Stimulated activated CD4-positive, alpha-beta T cell treated with anti-CD3 and anti-CD28 coated beads, Interleukin-2, amount 100 ng/mL, for 24 hours (primary cell): ENCODE measurements at places on chromosomes 1 and 21.
A peak's percentile ranks its signal among the peaks of the same experiment; 100 is the strongest.

DNA sequence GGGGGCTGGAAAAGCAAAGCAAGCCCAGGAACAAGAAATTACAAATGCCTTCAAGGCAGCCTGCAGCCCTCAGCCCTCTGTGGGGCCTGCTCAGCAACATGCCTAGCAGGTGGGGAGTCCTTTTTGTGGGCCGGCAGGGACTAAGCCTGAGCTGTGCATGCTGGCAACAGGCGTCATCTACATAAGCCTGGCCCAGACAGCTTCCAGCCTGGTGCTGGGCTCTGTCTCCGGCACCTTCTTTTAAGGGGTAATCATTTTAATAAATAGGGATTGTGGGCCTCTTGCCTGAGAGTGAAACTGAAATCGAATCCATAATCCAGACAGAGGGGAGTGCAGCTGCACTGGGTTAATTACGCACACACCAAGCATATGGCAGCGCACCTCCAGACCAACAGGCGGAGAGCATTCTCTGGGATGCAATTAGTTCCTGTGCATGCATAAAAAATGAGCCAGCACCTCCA lies 96.6 kb downstream of the DDX20 start:
- no peak for DNase-seq

GRCh38 chr1:225855503-225856300 lies 26.5 kb downstream of the TMEM63A start:
- DNase-seq: no peak

GRCh38 chr1:58861506-58861905 lies 77.7 kb upstream of the JUN start:
- DNase-seq: no peak

- no peak for DNase-seq
Observed at GRCh38 chr1:160975026-160975425, 20.4 kb upstream of the ITLN2 start.

DNA sequence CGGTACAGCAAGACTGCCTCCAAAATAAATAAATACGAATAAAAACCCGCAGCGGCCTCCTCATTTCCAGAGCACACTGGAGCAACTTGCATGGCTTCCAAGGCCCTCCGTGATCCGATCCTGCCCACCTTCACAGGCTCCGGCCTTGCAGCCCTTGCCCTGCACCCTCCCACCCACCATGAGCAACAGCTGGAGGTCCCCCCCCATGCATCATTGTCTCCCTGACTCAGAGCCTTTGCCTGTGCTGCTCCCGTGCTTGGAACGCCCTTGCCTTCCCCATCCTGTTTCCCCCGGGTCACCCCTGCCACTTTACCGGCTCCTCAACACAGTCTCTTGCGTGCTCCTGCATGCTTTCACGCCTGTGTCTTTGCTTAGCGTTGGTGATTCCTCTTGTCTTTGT lies 71.0 kb upstream of the ANGPTL1 start:
- no peak for DNase-seq

DNA sequence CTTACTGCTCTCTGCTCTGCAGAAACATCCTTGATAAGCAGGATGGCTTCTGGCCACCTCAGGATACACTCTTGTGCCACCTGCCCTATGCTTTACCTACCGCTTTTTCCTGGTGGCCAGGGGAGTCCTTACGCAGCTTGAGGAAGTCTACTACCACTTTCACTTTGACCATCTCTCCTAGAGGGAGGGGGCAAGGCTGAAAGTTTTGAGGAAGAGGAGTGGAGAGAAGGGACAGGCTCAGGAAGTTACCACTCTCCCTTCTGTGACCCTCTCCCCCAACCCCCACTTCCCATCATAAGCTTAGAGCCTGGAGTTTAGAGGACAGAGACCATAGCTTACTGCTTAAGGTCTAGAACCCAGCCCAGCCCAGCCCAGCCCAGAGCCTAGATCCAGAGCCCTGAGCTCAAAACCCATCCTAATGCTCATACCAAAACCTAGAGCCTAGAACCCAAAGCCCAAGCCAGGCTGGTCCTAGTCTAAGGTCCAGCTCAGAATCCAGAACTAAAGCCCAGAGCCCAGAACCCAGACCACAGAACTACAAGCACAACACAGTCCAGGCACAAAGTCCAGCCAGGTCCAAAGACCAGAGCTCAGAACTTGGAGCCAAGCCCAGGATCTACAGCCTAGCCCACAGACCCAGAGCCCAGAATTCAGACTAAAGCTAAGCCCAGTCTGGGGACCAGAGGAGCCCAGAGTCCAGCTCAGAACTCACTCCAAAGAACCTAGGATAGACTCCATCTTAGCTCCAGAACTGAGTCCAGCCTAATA lies 18.0 kb upstream of the MFSD2A start:
- no peak for DNase-seq

GRCh38 chr1:112700290-112701226 lies 6.4 kb downstream of the RHOC start:
- peak; percentile 74 for DNase-seq

DNA sequence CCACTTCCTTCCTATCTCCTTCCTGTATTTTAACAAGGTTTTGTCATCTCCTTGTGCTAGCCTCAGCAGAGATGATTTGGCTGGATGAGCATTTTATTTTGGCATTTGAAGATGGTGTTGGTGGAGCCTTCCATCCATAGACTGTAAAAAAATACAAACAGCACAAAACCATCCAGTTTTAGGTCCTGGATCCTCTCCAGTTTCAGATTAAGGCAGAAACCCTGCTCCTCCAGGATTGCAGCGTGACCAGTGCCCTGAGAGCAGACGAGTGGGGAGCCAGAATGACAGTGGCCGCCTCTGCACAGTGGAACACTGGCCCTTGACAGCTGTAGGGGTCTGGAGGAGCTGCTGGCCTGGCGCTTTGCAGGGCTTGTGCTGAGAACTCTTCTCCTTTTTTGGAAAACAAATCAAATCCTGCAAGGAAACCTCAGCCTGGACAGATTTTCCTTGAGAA lies 72.2 kb upstream of the GADD45A start:
- no peak for DNase-seq

DNA sequence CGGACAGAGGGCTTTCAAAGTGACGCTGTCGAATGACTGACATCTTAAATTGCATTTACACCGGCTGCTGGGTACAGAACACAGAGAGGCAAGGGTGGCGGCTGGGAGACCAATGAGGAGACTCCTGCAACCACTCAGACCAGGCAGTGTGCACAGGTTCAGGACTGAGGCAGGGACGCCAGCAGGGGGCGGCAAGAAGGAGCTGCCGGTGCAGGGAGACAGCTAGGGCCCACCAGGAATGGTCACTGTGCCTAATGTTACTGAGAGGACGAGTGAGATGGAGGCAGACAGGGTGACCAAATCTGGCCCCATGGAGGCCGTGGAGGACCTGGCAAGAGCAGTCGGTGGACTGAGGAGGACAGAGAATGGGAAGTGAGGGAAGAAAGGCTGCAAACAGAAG lies 23.5 kb downstream of the GLIS1 start:
- no peak for DNase-seq

- DNase-seq: no peak
Observed at GRCh38 chr1:57910782-57911181, 486.9 kb upstream of the DAB1 start.

DNA sequence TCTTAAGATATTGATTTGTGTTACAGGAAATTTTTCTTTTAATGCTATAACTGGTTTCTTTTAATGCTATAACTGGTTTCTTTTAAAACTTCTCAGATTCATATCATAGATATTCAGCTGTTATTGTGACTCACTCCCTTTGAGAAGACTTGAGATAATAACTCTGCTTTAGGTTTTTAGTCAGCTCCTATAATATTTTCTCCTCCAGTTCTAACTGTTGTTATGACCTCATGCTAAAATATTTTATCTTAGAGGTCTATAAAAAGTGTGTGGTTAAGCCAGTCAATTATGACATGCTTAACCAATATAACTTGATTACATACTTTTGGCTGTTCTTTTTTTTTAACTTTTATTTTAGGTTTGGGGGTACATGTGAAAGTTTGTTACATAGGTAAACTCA lies 280.2 kb downstream of the PTGER3 start:
- DNase-seq: no peak

DNA sequence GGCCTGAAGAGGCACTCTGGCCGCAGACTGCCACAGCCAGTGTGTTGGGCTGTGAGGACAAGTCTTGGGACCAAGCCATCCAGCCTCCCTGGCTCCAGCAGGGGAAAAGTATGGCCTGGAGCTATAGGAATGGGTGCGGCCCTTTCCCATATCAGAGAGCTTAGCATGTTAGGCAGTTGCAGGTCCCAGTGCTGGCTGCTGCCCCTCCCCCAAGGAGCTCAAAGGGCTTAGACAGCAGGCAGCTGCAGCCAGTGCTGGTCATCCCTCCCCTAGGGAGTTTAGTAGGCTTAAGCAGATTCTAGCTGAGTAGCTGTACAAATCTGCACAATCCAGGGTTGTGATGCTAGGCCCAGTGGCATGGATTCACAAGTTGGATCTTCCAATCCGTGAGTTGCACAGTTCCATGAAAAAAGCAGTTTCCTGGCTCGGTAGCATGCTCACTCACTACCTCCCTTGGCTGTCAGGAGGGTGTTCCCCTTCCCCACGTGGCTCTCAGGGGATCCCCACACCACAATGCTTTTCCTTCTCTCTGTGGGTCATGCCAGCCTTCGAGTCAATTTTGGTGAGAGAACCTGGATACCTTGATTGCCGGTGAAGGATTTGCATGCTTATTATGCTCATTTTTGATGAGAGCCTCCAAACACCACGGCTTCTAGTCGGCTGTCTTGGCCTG lies 1490.8 kb downstream of the BRINP3 start:
- DNase-seq: no peak
